ENCODE measurements at places on chromosomes 2 and 18.

DNA sequence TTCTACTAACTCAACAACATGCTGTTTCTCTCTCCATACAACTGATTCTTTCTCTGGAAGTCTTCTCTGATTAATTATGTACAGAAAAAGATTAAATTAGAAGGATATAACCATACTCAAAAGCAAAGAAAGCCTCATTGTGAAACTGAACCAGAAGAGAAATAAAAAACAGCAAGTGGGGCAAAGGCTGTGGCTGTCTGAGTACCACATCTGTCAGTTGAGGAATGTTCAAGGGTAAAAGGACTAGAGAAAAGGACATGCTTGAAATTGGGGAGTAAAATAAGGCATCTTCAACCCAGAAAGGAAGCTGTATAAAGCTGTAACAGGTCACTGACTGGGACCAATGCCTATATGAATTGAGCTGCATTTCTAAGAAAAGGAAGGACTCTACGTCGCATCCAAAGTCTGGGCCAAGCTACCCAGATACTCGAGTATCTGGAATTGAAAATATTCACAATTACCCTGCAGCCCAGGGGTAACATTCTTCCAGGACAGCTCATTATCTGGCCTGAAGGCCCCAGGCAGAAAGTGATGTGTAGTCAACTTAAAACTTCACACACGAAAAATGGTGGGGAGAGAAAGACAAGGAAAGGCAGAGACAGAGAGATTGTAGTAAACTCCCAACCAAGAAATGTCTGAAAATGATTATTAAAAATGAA lies 356.0 kb upstream of the GALNT5 start:
- DNase-seq = no peak

- peak; percentile 20 for DNase-seq
Measured at GRCh38 chr2:128306931-128307460, 11.7 kb downstream of the HS6ST1 start.

DNA sequence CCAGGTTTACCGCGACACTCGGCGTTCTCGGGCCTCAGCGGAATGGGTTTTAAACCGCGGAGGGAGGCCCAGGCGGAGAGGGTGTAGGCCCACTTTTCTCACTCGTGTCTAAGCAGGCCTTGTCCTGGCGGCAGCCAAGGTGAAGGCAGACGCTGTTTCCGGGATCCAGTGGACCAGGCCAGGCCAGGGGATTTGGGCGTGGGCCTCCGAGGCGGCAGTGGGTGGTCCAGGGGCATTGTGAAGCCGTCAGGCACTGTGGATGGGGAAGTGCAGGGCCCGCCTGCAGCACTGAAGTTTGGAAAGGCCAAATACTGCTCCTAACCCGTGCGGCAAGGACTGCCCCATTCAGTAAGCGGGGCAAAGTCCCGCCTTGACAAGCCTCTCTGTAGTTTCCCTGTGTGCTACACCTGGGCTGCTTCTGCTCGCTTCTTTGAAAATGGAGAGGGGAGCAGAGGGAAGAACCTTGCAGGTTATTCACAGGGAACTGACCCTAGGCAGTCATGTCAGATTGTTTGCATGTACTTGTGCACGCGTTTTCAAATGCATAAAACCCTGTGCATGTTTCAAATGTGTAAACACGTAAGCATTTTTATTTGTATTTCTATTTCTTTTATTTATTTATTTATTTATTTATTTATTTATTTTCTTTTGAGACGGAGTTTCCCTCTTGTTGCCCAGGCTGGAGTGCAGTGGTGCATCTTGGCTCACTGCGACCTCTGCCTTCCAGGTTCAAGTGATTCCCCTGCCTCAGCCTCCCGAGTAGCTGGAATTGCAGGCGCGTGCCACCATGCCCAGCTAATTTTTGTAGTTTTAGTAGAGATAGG lies 7.5 kb upstream of the DLX2 start:
- no peak for DNase-seq

DNA sequence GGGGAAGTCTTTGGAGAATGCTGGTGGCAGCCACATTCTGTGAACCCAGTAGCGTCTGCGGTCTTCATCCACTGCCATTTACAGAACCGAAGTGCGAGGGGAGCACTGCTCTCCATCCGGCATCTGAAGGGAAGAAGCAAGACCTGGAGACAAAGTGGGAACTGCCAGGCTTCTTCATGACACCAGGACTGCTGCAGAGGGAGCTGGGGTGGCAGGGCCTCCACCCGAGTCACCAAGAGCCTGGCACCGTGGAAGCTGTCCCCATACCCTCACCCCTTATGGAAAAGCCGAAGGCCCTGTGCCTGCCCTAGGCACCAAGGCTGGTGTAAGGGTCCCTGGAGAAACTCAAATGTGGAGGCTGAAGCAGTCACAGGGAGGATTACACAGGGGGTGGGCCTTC lies 79.8 kb downstream of the CIB4 start:
- no peak for DNase-seq

GRCh38 chr2:23664066-23664788 lies 262.7 kb downstream of the ATAD2B start:
- no peak for DNase-seq

- DNase-seq = no peak
Measured at GRCh38 chr2:85853499-85854165, 35.2 kb downstream of the ST3GAL5 start.

GRCh38 chr2:19659024-19659792 lies 242.6 kb downstream of the TTC32 start:
- no peak for DNase-seq

GRCh38 chr18:55416791-55417190 lies 171.2 kb downstream of the TCF4 start:
- no peak for DNase-seq

GRCh38 chr2:171420728-171421563 lies 12.8 kb downstream of the METTL8 start:
- DNase-seq = no peak

GRCh38 chr2:26316845-26317244 lies 29.1 kb upstream of the SELENOI start:
- no peak for DNase-seq

DNA sequence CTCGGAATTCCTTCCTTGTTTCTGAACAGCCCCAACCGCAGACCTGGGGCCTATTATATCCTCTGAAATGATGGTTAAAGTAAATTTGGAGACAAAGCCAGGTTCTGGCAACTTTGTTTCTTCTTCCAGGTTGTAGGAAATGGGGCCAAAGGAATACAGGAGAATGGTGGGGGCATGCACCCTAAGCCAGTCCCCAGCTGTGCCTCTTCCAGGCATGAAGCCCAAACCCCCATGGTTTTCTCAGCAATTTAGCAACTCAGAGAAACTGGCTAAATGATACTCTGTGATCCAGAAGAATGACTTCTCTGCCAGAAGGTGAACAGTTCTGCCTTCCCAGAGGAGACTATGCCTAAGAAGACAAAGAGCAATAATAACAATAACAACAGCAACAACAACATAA lies 635.0 kb upstream of the FANCL start:
- no peak for DNase-seq

DNA sequence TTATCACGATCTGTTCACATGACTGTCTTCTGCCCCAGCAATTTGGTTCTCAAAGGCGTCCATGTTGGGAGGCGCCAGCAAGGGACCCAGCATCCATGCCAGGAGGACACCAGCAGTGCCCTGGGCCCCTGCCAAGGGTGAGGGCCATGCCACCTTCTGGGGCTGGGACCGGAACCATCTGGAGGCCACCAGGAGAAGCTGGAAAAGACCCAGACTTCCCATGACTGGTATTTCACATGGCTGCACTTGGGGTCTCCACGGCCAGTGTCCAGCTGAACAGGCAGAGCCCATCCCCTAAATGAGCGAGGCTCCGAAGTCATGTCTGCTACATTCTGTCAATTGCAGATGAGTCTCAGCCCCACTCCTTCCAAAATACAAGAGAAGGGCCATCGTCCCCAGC lies 306.8 kb upstream of the HS6ST1 start:
- DNase-seq = peak; percentile 17

GRCh38 chr2:69514406-69514805 lies 77.2 kb upstream of the NFU1 start:
- DNase-seq = peak; percentile 43

- DNase-seq = peak; percentile 18
Measured at GRCh38 chr18:48800876-48801727, 149.7 kb downstream of the SMAD7 start.

DNA sequence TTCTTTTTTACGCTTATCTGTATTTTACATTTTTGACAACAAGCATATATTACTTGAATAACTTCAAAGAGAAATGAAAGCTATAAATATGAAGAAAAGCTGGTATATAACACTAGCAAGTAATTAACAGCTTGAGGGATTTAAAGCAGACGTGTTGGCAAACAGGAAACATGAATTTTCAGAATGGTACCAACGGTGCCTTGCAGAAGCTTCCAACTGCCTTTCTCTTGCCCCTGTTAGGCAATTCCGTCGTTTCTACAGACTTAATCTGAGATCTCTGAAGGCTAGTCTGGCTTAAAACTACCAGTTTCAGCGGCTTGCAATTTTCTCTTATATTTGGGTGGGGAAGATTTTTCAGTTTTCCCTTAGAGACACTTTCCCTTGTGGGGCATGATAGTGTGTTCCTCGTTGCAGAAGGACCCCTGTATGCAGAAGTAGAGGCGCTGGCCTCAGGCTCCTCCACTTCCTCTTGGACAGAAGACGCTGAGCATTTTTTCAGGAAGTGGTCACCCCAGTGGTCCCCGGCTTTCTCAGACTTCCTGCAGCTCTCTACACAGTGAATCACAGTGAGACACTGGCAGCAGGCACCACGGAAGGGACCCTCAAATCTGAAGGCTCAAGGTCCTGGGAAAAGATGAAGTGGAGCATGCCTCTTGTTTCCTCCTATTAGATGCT lies 56.2 kb upstream of the SLC16A14 start:
- DNase-seq = peak; percentile 37

- no peak for DNase-seq
Measured at GRCh38 chr2:189951791-189952535, 110.6 kb downstream of the MSTN start.

GRCh38 chr2:181070119-181070835 lies 89.9 kb downstream of the UBE2E3 start:
- no peak for DNase-seq

DNA sequence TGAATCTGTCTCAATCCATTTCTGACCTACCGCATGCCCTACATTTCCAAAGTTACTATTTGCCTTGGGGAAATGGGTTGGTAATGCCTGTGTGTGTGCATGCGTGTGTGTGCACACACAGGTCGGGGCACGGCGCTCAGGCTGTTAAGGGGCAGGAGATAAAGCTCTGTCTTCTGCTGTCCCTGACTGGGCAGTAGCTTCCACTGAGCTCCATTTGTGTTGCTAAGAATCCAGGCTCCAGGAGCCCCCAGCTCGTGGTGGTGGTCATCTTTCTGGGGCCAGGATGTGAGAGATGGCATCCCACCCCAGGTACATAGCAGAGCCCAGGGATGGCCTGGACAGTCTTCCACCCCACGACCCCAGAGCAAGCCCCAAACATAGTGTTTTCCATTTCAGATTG lies 66.7 kb upstream of the HS6ST1 start:
- no peak for DNase-seq

DNA sequence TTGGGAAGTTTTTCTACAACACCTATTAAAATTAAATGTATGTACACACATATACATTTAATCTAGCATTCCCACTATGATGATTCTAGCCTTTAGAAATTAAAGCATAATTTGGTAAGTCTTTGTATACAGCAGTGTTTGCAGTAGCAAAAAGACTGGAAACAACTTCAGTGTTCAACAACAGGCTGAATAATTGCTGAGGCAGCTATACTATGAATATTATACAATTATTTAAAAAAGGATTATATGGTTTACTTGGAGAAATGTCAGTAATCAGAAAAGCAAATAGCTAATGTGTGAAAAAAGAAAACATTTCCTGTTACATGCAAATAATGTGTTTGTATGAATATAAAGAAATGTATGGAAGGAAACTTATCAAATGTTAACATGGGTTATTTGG lies 1.4 kb upstream of the ZNF638 start:
- DNase-seq = no peak

GRCh38 chr2:27717070-27717795 lies 53.5 kb downstream of the SLC4A1AP start:
- peak; percentile 63 for DNase-seq

DNA sequence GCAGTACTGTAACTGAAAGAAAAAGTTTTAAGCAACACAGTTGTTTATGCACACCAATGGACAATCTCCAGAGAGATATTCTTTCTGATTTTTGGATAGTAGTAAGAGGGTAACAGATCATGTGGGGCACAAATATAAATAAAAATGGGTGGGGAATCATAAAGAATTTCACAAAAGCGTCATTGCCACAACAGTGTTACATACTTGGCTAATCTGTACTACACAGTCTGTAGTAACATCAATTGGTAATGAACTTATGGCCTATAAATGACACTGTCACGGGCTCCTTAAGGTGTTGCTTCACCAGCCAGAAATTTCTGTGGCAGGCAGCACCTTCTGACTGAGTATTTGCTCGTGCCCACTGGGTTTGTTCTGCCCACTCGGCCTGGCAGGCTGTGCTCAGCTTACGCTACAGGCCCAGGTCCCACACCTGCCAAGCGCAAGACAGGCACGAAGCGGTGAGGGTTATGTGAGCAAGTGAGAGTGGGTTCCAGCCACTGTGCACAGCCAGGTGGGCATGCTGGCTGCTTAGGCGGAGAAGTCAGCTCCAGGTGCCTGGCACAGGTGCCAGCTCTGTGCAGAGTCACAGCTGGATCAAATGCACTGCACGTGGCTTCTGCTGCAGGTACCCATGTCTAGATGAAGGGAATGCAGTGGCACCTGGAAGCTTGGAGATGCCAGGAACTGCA lies 532.5 kb upstream of the SLC39A10 start:
- no peak for DNase-seq

GRCh38 chr2:182821182-182821581 lies 45.3 kb downstream of the FRZB start:
- DNase-seq = no peak

DNA sequence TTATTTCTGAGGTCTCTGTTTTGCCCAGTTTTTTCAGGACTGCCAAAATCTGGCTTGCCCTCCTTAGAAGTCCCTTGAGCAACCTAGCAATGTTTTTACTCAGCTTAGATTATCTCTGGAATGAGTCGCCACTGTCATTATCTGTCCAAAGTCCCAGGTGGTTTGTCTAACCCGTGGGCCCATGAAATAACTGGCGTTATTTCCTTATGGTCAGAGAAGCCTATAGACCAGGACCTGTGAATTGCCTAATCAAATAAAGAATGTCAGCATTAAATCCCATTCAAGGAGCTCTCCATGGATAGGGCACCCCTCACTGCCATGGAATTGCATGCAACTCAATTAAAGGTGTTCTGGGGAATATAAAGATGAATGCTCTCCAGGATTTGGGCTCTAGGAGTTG lies 373.9 kb downstream of the SETBP1 start:
- no peak for DNase-seq

- no peak for DNase-seq
Measured at GRCh38 chr2:220276741-220277444, 649.5 kb downstream of the SLC4A3 start.

DNA sequence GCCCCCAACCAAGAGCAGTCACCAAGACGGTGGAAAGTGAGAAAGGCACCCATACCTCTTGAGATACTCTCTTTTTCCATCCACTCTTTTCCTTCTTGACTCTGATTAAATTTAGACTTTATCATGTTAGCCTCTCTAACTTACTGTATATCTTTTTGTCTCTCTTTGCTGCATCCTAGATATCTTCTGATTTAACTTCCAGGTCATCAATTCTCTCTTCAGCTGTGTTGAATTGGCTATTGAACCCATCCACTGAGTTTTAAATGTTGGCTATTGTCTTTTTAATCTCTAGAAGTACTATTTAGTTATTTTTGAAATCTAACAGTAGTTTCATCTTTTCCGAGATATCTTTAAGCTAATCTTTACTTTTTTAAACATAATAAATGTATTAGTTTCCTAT lies 78.3 kb upstream of the MBOAT2 start:
- no peak for DNase-seq

- no peak for DNase-seq
Measured at GRCh38 chr2:202185156-202185555, 53.2 kb downstream of the SUMO1 start.

GRCh38 chr2:116952254-116952653 lies 862.2 kb upstream of the DDX18 start:
- DNase-seq = no peak
